ENCODE measurements at places on chromosomes 1 and 21.

GRCh38 chr1:55860798-55861519 lies 645.8 kb upstream of the USP24 start:
- no peak for DNase-seq
- no peaks in the 10 kb centered on the region for H3K36me3 ChIP-seq
- H3K4me3 ChIP-seq = no peak overlapping the region
- no peaks in the 10 kb centered on the region for H3K4me1 ChIP-seq
- no peak overlapping the region for H3K27ac ChIP-seq
- no peaks in the 10 kb centered on the region for H3K27me3 ChIP-seq

GRCh38 chr1:196493881-196494280 lies 114.4 kb downstream of the KCNT2 start:
- no peak overlapping the region for H3K27ac ChIP-seq
- no peaks in the 10 kb centered on the region for H3K4me1 ChIP-seq
- H3K36me3 ChIP-seq = no peaks in the 10 kb centered on the region
- DNase-seq = no peak
- H3K27me3 ChIP-seq = no peaks in the 10 kb centered on the region

DNA sequence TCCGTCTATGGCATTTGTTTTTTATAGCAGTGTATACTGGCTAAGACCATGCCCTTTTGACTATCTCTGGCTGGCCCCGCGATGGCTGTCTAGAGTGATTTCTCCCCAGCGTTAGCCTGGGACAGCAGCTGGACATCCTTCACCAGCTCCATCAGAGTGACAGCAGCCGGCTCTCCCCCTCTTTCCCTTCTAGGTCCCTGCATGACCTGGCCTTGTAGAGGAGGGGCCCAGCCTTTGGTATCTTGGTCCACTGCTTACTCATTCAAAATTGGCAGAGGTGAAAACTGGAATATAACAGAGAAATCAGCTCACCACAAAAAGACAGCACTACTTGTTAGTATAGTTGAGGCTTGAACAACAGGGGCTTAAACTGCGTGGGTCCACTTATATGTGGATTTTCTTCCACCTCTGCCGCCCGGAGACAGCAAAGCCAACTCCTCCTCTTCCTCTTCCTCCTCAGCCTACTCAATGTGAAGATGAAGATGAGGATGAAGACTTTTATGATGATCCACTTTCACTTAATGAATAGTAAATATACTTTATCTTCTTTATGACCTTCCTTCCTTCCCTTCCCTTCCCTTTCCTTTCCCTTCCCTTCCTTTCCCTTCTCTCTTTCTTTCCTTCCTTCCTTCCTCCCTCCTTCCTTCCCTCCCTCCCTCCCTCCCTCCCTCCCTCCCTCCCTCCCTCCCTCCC lies 29.4 kb upstream of the B3GALNT2 start:
- H3K36me3 ChIP-seq = no peaks in the 10 kb centered on the region
- no peak overlapping the region for H3K4me3 ChIP-seq
- H3K27me3 ChIP-seq = no peaks in the 10 kb centered on the region

GRCh38 chr1:218301217-218301616 lies 16.1 kb downstream of the RRP15 start:
- no peak for DNase-seq
- H3K4me1 ChIP-seq = no peaks in the 10 kb centered on the region
- peaks cover 3% of the 10 kb centered on the region for H3K36me3 ChIP-seq
- H3K27ac ChIP-seq = no peak overlapping the region

GRCh38 chr1:203992440-203992839 lies 80.5 kb upstream of the SOX13 start:
- no peaks in the 10 kb centered on the region for H3K36me3 ChIP-seq
- no peak for DNase-seq
- peaks cover 12% of the 10 kb centered on the region for H3K27me3 ChIP-seq
- no peak overlapping the region for H3K27ac ChIP-seq
- H3K4me1 ChIP-seq = peaks cover 3% of the 10 kb centered on the region

DNA sequence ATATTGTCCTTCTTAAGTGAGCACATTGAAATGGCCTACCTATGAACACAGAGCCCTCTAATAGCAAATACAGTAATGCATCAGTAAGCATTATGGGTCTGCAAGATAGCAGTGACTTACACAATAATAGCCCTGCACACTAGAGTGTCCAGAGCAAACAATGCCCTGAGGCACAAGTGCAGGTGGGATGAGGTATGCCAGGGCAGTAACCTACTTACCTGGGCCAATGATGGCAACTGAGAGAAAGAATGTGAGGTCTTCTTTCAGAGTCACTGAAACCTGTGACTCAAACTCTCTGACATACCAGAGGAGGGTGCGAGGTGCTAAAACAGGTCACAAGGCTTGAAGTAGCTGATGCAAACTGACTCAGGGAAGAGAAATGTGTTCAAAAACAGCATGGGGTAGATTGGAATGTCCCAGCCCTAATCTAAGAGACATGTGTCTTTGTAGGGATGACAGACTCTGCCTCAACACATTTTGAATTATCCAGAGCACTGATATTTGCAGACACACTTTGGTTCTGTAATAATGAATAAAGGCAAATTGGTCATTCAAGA lies 168.5 kb upstream of the RUNX1 start:
- H3K27me3 ChIP-seq = peaks cover 6% of the 10 kb centered on the region
- no peak overlapping the region for H3K4me3 ChIP-seq
- peaks cover 5% of the 10 kb centered on the region for H3K36me3 ChIP-seq

DNA sequence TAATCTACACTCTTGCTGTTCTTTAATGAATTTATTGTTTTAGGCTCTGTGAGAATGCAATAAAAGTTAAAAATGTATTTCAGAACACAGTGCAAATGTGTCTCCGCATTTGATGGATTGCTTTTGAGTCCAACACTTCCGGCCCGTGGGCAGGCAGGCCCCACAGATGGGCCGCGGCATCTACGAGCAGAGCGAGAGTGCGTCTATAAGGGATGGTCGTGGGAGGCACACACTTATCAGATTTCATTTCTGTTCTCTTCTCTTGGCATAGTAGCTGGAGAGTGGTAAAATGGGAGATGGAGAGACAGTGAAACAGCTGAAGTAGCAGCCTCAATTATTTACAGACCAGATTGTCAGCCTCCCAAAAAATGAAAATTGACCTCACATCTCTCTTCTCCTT lies 134.2 kb downstream of the NAV1 start:
- H3K27me3 ChIP-seq = peaks cover 3% of the 10 kb centered on the region
- no peak for DNase-seq
- no peaks in the 10 kb centered on the region for H3K36me3 ChIP-seq
- H3K27ac ChIP-seq = no peak overlapping the region
- no peak overlapping the region for H3K4me3 ChIP-seq

GRCh38 chr1:245108909-245109308 lies 45.9 kb upstream of the KIF26B start:
- H3K27ac ChIP-seq = no peak overlapping the region
- no peaks in the 10 kb centered on the region for H3K4me1 ChIP-seq
- no peak overlapping the region for H3K4me3 ChIP-seq
- no peaks in the 10 kb centered on the region for H3K27me3 ChIP-seq
- no peaks in the 10 kb centered on the region for H3K36me3 ChIP-seq
- no peak for DNase-seq

DNA sequence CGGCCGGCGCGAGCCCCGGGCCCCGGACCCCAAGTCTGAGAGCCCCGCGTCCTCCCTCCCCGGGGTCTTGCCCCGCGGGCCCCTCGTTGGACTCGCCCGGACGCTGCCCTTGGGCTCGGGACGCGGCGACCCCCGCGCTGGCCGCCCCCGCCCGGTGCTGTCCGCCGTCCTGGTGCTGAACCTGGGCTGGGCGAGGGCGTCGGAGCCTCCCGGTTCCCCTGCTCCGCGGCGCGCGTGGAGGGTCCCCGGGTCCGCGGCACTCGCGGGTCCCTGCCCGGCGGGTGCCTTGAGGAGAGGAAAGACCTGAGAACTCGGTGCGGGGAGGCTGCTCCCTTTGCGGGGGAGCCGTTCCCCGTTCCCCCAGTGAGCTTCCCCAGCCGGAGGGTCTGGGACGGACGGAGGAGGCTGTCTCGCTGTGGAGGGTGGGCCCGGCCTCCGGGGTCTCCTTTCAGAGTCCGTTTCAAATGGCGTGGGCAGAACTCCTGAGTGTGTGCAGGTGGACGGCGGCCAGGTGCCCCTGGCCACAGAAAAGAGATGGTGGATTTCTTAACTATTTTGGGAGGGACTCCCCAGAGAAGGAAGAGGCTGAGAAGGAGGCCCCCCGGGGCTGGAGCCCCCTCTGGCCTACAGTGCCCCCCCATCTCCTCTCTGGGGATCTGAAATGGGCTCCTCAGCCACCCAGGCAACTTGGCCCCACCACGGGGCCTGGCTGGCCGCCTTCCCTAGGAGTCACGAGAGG lies 595 bp downstream of the GABRD start:
- H3K27ac ChIP-seq = no peak overlapping the region
- no peaks in the 10 kb centered on the region for H3K36me3 ChIP-seq
- no peak overlapping the region for H3K4me3 ChIP-seq
- peaks cover 44% of the 10 kb centered on the region for H3K27me3 ChIP-seq
